ENCODE measurements at places on chromosomes 12 and 14.

GRCh38 chr14:95817271-95817670 is 59.4 kb upstream of the TUNAR start:
- DNase-seq = no peak

GRCh38 chr12:26112703-26113147 is 12.1 kb downstream of the BHLHE41 start:
- no peak for DNase-seq

GRCh38 chr12:106867651-106868050 is 88.1 kb upstream of the TMEM263 start:
- no peak for DNase-seq

DNA sequence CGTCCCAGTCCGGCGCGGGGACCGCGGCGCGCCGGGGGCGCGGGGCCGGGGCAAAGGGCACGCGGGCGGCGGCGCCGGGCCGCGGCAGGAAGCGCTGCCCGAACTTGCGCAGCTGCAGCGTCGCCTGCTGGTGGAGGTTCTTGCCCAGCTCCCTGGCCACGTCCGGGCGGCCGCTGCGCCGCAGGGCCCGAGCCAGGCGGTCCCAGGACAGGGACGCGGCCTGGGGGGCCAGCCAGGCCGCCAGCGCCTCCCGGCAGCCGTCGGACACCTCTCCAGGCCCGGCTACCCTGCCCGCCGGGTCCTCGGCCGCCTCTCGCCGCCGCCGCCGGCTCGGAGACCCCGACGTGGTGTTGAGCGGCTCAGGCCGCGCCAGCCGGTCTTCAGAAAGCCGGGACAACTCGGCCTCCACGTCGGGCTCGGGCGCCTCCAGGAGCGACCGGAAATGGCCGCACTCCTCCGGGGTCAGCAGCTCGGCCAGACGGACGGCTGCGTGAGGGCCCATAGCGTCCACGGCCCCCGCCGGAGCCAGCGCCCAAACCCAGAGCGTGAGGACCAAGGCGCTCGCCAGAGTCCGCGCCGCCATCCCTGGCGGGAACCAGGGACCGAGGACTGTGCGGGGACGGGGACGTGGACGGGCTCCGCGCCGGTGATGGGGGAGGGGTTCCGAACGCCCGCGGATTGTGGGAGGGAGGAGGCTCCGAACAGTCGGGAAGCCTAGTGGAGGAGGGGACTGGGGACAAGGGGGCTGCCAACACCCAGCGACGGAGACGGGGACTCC is 34.0 kb downstream of the FIGNL2 start:
- peak; percentile 69 for DNase-seq

- no peak for DNase-seq
These were observed 17.1 kb downstream of the SLC24A4 start for GRCh38 chr14:92340071-92340470.

DNA sequence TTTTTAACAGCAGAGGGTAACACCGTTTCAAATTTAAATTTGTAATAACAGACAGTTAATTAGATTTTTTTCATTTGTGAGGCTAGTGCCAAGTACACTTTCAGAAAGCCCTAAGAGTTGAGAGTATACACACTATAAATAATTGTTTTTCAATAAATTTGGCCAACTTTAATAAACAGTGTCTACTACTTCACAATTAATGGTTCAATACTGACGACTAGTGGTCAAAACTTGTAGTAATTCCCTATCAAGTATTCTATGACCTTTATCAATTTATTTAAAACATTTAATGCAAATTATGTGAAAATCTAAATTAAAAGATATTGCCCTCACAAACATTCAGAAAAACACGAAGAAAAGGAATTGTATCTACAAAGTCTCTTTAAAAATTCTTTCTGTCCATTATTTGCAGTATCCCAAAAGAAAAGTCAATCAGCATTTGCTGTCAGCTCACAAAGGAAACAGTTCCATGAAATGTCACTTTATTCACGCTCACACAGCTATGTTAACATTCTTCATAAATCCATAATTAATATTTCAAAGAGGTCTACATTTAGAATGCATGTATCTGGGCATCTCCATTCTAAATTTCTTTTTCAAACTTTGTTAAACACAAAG is 91.2 kb downstream of the CEP128 start:
- no peak for DNase-seq

DNA sequence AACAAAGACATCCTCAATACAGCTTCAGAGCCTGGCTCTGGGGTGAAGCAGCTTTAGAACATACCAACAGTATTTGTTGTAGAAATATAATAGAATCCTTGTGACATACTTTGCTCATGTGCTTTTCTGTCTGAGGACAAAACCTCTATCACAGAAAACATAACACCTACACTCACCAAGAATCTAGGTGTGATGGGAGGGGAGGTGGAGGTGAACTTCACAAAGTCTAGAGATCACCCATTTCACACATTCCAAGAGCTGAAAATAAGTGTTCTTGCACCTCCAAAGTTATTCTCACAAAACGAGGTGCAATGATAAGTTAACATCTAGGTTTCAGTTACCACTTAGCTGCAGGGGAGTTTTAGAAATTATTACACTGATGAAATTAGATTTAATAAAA is 32.7 kb upstream of the BTG1 start:
- DNase-seq = no peak

DNA sequence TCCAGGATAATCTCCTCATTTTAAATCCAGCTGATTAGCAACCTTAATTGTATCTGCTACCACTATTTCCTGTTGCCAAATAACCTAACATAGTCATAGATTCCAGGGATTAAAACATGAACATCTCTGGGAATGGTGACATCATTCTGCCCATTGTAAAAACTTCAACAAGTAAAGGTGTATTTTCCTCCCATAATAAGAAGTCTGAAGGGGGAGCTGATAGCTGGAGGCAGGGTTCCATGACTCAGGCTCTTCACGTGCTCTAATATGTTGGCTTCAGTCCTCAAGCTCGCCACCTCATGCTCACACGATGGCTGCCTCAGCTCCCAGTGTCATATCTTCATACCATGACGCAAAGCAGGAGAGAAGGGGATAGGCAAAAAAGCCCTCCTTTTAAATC is 172.0 kb upstream of the VASH1 start:
- DNase-seq = no peak

DNA sequence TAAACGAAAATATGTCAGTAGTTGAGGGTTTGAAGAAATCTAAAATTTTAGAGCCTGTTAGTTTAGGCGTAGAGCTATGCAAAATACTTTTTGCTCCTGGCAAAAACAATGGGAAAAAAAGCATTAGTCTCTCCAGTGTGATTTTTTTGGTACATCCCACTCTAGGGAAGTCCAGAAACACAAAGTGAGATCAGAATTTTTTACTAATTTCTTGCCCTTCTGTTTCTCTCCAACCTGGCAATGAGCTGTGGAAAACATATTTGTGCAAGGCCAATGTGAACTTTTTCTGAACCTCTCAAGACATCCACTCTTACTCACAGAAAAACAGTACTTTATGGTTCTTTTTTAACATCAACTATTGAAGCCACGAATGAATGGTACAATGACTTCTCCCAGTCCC is 56.9 kb upstream of the DCN start:
- DNase-seq = no peak

DNA sequence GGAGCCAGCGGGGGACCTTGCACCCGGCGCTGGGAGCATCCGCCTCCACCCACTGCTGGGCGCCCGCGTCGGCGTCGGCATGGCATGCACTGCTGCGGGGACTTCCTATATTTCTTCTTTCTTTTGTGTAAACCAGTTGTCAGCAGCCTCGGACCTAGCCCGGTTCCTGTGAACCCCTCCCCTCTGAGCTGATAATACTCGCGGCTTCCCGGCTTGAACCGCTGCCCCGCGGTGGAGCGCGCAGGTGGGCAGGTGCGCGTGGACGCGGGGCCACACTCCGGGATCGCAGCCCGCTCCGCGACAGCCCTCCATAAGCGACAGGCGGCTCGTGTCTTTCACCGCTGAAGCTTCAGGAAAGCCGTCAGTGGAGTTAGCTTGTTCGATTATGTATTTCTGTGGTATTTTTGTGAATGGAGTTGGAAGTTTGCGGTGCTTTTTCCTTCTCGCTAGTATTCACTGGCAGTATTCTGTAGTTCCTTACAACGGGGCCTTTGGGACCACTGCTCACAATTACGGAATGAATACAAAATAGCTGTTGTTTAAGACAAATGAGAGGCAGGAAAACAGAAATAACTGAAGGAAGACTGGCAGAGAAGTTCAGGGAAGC is 870 bp downstream of the BMAL2 start:
- peak; percentile 38 for DNase-seq

- no peak for DNase-seq
These were observed 23.2 kb downstream of the CCND2 start for GRCh38 chr12:4296751-4297150.

- DNase-seq = no peak
These were observed 48.0 kb downstream of the SLC17A8 start for GRCh38 chr12:100404769-100405407.

GRCh38 chr14:64724578-64724930 is 20.3 kb downstream of the PLEKHG3 start:
- no peak for DNase-seq

- no peak for DNase-seq
These were observed 21.5 kb downstream of the JAG2 start for GRCh38 chr14:105146976-105147635.

DNA sequence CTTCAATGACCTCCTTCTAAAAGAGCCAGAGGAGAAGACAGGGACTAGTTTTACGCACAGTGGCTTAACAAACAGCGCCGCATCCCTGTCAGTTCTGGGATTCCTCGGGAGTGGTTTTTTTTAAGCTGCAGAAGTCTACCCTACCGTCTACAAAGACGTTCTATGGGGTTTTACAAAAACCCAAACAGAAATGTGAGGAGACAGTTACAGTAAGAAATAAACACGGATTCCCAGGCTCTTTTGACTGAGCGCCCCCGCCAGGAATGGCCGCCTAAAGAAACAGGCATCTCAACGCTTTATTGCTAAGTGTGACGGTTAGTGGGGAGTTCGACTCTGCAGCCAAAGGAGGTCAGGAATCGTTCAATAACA is 484 bp downstream of the ALKBH1 start:
- DNase-seq = no peak

DNA sequence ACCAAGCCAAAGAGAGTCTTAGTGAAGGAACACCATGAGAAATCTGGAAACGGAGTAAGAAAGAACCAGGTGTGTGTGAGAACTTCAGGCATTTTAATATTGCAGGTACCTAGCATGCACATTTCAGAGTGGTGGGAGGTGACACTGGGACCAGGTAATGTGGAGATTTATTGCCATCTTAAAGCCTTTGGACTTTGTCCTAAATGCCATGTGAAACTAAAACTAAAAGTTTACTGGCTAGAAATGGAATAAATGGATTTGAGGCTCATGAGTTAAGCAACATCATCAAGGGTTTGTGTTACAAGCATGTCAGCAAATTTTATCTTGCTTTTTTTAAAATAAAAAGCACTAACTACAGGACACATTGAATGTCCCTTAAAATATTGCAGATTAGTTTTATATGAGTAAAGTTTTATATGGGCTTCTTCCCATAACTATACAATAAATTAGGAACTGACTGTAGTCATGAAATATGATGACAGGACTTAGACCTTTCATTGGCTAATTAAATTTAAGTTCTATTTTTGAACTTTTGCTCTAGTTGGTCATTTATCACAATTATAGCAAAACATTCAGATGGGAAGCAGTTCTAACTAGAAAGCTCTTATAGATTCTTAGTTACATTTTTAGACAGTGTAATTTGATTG is 721.1 kb upstream of the NOVA1 start:
- no peak for DNase-seq

- no peak for DNase-seq
These were observed 206.9 kb upstream of the SLC38A2 start for GRCh38 chr12:46579474-46579873.

DNA sequence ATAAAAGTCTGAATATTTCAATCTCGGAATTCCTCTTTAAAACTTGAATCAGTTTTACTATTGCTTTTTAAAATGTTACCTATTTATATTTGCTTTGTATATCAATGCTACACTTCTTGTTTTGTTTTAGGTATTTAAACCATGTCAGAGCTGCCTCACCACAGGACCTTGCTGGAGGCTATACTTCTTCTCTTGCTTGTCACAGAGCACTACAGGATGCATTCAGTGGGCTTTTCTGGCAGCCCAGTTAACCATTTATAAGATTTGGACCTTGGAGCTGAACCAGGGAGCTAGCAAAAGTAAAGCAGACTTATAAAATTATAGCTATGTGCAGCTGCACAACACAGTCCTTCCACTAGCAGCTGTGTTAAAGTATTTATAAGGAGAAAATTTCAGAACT is 12.8 kb downstream of the TRMT5 start:
- DNase-seq = no peak

DNA sequence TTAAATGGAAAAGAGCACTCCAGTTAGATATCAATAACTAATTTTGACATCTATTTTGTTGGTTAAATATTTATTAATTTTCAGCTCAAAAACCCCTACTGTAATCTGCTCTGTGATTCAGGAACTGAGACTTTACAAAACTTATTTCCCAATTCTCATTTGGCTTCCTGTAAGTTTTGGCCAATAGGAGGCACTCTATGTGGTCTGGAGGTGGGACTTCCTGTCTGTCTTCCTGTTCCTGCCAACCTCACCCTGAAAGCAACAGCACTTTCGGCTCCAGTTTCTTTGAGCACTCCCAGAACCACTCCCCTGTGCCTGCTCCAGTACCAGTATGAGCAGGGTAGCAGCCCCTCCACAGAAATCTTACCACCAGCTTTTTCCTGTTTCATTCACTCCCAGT is 1027.0 kb downstream of the VRK1 start:
- DNase-seq = no peak

GRCh38 chr12:123850246-123851134 is 88.4 kb downstream of the DNAH10 start:
- DNase-seq = no peak

- DNase-seq = no peak
These were observed 36.6 kb downstream of the SERPINA3 start for GRCh38 chr14:94648801-94649200.

- no peak for DNase-seq
These were observed 17.9 kb upstream of the TCL1B start for GRCh38 chr14:95668235-95668772.

GRCh38 chr14:99896361-99896760 is 103.1 kb downstream of the EML1 start:
- DNase-seq = no peak

GRCh38 chr14:74517731-74518130 is 24.2 kb downstream of the ISCA2 start:
- no peak for DNase-seq

- no peak for DNase-seq
These were observed 90.7 kb downstream of the SINHCAF start for GRCh38 chr12:31234955-31235867.

DNA sequence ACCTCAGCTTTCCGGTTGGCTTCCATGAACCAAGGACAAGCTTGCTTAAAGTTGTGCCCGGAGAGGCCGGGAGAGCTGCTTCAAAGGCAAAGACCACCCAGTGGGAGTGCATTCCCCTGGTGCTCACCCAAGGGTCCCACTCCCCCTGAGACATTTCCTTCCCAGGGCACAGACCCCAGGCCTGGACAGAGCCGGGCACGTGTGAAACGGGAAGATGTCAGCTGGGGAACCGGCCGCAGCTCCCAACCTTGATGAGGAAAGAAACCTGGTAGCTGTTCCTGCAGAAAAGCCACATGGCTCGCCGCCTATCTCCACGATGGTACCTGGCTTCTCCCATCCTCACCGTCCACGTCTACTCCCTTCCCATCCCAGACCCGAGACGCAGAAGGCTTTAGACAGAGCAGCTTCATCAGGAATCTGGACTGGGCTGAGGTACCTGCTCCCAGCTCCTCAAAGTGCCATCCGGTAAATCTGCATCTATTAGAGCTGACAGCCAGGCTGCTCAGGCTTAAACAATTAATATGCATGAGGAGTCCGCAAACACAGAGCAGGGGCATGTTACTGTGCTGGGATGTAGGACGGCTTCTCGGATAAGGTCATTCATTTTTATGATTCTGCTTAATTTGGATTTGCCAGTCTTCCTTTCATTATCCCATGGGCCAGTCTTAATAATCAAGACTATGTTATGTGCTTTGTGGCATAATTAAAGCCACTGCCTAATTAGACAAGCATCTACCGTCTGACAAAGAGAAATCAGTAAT is 53.1 kb downstream of the GALNT9 start:
- DNase-seq = no peak
